CD4-positive, CD25-positive, alpha-beta regulatory T cell (primary cell): ENCODE measurements at places on chromosomes 1 and 21. TPM values are rescaled to one million over a fixed set of nuclear protein-coding genes. Genes with fewer than 3 reads are reported as not detected.
A peak's percentile ranks its signal among the peaks of the same experiment; 100 is the strongest.

DNA sequence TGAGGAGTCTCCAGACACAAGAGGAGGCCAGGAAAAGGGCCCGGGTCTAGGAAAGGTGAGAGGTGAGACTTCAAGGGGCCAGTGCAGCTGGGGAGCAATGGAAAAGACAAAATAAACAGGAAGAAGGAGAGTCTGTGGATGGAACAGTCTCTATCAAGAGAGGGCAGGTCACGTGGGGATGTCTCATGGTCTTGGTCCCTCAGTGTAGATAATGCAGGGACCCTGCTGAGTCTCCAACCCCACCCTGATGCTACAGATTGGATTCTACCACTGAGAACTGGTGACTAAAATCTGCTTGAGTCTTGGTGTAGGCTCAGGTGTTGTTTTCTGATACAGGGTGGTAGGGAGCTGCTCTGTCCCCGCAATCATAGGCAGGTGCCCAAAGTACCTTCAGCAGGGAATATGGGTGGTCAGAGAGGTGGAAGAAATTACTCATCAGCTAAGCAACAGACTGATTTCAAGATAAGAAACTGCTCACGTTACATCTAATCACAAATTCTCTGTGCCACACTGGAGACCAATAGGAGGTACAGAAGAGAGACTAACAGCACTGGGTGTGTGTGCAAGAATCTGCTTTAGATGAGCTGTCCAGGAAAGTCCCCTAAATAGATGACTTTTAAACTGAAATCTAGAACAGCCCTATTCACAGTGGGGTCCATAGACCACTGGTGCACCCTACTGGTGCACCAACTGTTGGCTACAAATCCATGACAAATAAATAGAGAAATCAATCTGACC is 101.5 kb upstream of the TLR5 start:
- DNase-seq: peak; percentile 25

GRCh38 chr1:119827010-119827409 is 15.8 kb upstream of the REG4 start:
- peak; percentile 5 for DNase-seq

DNA sequence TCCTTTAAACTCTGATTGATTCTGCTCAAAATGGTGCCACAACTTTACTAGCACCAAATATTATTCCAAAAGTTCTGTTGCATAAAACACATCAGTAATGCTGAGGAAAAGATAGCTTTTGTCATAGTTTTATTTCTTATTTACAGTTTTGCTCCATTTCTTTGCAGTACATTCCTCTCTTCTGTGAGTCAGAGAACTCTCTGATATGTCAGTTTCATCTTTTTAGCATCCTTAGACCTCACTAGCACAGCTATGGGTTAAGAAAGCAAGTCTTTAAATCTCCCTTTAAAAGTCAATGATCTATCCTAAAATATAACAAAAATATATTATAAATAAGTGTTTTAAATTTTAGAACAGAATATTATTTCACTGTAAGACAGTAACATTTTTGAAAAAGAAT is 356.6 kb upstream of the SNX7 start:
- DNase-seq: no peak

DNA sequence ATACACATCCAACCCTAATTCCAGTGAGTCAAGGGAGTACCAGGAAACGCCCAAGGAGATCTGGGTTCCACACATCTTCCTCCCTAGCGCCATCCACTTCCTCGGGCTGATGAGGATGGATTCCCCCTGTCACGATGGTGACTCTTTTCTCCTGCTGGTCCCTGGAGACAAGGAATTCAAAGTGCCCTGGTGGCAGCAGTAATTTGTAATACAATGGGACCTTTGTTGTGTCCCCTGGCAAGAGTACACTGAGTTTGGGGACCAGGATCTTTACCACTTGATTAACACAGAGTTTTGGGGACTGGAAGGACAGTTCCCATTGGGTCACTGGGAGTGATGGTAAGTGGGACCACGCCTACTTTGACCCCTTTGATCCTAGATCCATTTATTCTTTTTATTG is 9.4 kb upstream of the JAK1 start:
- no peak for DNase-seq

DNA sequence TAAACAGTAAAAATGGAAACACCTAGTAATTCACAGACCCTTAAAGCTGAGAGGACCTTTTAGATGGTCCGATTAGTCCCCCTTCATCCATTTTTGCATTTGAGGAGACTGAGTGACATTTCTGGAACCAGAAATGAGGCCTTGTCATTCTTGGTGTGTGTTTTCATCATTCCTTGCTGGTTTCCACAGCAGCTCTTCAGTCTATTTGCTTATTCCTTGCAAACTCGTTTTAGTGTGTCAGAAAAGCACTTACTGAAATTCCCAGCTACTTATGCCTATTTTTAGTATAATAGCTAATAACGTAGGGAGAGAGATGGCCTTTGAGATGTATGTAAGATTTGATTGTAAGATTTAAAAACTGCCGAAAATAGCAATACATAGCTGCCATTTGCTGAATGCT is 70.9 kb downstream of the VPS13D start:
- DNase-seq: no peak

DNA sequence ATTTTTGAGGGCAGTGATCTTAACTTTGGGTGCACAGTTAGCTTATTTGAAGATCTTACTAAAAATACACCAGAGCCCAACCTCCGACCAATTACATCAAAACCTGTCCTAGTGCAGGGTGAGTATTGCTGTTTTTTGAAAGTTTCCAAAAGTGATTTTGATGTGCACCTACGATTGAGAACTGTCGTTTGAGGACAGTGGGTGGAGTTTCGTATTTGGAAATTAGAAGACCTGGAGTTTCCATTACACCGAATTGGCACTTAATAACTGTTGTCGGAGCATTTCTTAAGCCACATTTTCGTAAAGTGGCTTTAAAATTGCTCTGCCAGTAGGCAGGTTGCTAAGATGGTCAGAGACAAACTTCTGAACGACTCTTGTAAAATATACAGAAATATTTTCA is 1.1 kb downstream of the SOD1 start:
- DNase-seq: peak; percentile 30

The SPTA1 gene
- not detected for total RNA-seq

- no peak for DNase-seq
Observed at GRCh38 chr1:117770981-117771531, 158.4 kb downstream of the GDAP2 start.

DNA sequence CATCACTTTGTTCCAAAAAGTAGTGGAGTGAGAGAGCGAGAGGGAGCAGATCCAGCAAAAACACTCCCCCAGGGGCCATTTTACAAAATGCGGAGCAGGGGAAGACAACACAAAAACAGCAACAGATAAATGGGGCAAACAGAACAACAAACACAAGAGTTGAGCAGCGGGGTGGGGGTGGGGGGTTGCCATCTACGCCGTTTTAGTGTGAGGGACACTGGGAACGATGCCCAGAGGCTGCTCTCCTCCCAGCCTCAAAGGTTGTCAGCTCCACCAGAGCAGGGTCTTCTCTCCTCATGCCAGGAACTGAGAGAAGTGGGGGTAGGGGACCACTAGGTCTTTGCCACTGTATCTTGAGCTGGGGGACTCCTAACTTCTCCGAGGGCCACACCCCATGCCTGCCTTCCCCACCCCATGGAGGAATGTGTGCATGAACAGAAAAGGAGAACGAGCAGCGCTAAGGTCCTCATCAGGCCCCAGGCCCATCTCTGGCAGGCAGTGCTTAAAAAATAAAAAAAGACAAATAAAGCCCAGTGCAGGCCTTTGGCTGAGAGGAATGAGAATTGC is 1.3 kb upstream of the PBXIP1 start:
- no peak for DNase-seq

GRCh38 chr1:115655916-115656315 is 14.1 kb downstream of the VANGL1 start:
- DNase-seq: no peak

GRCh38 chr21:27519361-27519760 is 552.5 kb upstream of the ADAMTS5 start:
- no peak for DNase-seq

DNA sequence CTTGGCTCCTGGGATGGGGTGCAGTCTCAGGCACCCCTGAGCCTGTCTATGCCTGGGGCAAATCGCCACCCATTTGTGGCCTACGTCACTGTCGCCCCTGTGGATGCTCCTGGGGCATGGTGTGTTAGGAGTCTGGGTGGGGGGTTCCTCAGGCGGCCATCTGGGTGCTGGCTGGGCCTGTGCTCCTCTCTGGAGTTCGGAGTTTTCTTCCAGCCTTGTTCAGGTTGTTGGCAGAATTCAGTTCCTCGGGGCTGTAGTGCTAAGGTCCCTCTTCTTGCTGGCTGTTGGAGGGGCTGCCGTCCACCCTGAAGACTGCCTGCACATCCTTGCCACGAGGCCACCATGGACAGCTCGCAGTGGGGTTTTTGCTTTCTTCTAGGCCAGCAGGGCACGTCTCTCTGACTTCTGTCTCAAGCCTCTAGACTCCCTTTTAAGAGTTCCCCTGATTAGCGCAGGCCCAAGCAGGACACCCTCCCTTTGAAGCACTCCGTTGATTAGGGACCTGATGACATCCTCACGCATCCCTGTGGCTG is 86.7 kb upstream of the C1orf174 start:
- no peak for DNase-seq

The KCND3 gene
- total RNA-seq: 0.07 TPM

GRCh38 chr1:160880216-160880615 is 4.8 kb downstream of the ITLN1 start:
- no peak for DNase-seq

DNA sequence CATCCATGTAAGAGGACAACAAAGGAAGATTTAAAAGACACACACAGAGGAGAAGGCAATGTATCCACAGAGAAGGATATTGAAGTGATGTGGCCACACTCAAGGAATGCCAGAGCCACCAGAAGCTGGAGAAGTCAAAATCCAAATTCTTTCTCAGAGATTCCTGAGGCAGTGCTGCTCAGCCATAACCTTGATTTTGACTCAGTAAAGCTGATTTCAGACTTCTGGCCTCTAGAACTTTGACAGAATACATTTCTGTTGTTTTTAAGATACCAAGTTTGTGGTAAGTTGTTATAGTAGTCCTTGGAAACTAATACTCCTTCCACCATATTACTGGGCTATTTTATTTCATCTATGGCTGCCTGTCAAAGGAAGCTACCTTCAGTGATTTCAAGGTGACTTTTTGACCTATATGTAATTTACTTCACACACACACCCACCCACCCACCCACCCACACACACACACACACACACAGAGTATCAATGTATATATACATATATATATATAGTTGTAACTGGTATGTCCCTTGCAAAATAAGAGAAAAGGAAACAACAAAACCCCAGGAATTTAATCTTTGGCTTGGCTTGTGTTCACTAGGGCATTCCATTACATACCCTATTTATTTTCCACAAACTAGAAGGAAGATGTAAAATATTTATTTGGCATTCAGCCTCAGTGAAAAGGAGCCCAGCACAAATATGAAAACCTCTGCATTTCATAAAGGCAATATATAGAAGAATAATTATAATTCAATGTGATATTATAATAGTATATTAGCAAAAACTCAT is 142.1 kb upstream of the PTGFR start:
- DNase-seq: no peak

GRCh38 chr1:64829411-64830029 is 84.6 kb downstream of the RAVER2 start:
- DNase-seq: no peak

- no peak for DNase-seq
Observed at GRCh38 chr1:54849219-54850068, 37.6 kb downstream of the DHCR24 start.

GRCh38 chr1:156624814-156625435 is 5.7 kb downstream of the HAPLN2 start:
- no peak for DNase-seq

The C4BPA gene
- not detected for total RNA-seq
